Immature natural killer cell (primary cell): ENCODE measurements at places on chromosomes 2 and 18. TPM values are rescaled to one million over a fixed set of nuclear protein-coding genes. Genes with fewer than 3 reads are reported as not detected.

The AOX1 gene
- not detected for polyA plus RNA-seq

The ACMSD gene
- not detected for polyA plus RNA-seq

The BMP10 gene
- polyA plus RNA-seq = not detected

The RAB27B gene
- polyA plus RNA-seq = 8.1 TPM

DNA sequence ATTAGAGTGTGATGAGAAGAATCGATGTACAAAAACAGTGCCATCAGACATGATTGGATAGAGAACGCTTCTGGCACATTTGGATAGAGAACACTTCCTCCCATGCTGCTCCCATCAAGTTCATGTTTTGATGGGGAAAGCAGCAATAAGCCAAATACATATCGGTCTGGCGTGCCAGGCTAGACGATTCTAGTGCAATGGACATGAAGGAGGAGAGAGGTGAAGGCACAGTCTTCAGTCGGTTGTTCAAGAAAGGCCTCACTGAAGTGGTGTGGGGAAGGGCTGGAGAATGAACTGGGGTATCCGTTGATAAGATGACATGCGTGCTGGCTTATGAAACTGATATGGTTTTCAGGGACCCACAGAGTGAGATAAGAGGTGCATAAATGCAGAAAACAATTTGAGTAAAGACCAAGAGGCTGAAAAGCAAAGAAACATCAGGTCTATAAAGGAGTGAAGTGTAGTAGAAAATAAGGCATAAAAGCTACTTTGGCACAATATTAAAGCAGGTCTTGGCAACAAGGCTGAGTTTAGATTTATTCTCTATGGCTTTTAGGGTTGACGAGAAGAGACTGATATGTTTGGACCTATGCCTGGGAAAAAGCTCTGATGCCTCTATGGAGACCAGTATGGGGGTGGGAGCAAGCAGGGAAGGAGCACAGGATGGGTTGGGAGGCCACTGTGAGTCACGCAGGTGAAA, 117.6 kb upstream of the PIEZO2 start:
- H3K4me3 ChIP-seq = no peak overlapping the region
- H3K36me3 ChIP-seq = no peaks in the 10 kb centered on the region
- no peak overlapping the region for H3K27ac ChIP-seq
- peaks cover 2% of the 10 kb centered on the region for H3K27me3 ChIP-seq
- DNase-seq = no peak

DNA sequence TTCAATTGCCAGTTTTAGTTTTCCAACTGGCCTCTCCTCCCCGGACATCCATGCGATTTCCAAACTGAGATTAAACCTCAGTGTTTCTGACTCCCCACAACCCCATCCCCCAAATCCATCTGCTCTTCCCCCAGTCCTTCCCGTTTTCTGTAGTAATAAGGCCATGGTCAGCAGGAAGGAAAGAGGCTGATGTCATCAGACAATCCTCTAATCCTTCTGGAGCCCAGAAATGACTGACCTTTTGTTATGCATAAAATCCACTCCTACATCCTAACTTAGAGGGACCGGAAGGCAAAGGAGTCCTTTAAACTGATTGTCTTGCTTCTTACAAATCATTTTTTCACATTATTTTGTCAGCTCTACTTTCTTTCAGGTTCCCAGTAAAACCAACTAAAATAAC, 155.8 kb downstream of the INO80D start:
- H3K4me1 ChIP-seq = peaks cover 5% of the 10 kb centered on the region
- H3K36me3 ChIP-seq = no peaks in the 10 kb centered on the region
- H3K27me3 ChIP-seq = peaks cover 12% of the 10 kb centered on the region

- H3K36me3 ChIP-seq = no peaks in the 10 kb centered on the region
- DNase-seq = no peak
- H3K4me3 ChIP-seq = no peak overlapping the region
- H3K27me3 ChIP-seq = peaks cover 5% of the 10 kb centered on the region
- no peak overlapping the region for H3K27ac ChIP-seq
- H3K4me1 ChIP-seq = no peaks in the 10 kb centered on the region
These were observed 40.9 kb downstream of the GATA6 start for GRCh38 chr18:22210311-22210754.

DNA sequence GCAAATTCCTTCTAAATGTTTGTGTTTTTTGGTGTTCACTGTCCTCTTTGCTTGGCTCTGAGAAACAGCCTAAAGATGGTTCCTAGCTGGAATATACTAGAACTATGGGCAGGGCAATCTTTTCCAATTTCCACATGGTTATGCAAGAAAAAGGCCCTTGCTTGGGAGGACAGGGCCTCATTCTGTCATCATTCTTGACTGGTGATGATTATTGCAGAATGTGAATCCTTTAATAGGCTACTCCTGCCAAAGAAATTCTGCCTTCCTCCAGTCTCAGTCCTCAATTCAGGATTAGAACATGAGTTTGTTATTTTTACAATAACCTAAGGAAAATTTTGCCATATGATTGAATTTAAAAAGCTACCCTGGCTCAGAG, 218.7 kb downstream of the HNMT start:
- H3K4me3 ChIP-seq = no peak overlapping the region
- DNase-seq = no peak
- H3K4me1 ChIP-seq = no peaks in the 10 kb centered on the region
- no peak overlapping the region for H3K27ac ChIP-seq
- H3K27me3 ChIP-seq = peaks cover 4% of the 10 kb centered on the region
- no peaks in the 10 kb centered on the region for H3K36me3 ChIP-seq

DNA sequence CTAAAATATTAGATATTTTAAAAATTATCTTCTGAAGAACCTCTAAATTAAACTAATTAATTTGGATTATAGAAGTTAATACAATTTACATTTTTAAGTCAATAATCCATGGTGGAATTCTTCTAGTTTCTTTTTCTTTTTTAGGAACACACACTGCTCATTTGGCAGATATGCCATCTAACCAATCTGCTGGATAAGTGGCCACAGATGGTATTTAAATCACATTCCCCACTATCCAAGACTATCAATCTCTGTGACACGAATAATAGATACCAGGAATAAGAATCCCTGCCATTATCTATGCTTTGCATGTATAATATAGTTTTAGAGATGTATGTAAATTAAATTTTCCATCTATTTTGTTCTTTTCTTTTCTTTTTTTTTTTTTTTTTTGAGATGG, 58.5 kb downstream of the CABYR start:
- H3K4me3 ChIP-seq = no peak overlapping the region
- H3K27me3 ChIP-seq = peaks cover 13% of the 10 kb centered on the region
- H3K4me1 ChIP-seq = no peaks in the 10 kb centered on the region
- no peak for DNase-seq
- H3K36me3 ChIP-seq = no peaks in the 10 kb centered on the region
- no peak overlapping the region for H3K27ac ChIP-seq

DNA sequence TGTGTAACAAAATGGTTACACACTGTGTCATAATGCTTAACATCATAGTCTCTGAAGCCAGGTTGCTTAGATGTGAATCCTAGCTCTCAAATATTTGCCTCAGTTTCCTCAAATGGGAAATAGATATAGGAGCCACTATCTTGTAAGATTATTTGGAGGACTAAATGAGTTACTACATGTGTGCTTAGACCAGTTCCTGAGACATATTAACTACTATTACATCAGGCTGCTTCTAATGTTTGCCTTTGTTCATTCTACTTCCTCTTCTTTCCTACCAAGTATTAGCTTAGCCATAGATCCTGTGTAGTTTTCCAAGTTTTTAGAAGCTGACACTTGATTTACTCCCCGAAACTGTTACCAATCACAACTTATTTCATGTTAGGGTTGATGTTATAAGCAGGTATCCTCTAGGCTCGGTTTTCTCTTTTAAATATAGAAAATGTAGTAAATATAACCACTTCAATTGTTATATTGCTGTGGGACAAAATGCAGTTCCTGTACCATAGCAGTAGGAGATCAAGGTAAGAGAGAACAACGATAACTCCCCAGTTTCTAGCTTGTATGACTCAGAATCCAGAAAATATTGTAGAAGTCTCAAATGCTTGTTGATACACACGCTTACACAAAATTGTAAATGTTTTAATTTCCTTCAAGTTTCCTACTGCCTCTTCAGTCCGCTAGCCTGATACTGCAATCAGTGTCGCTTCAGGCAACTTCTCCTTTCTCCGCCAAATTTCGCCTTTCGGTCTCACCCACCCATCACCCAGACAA, 751 bp upstream of the DNAJC10 start:
- H3K4me3 ChIP-seq = no peak overlapping the region
- no peak for DNase-seq
- H3K4me1 ChIP-seq = no peaks in the 10 kb centered on the region
- no peaks in the 10 kb centered on the region for H3K27me3 ChIP-seq
- H3K36me3 ChIP-seq = no peaks in the 10 kb centered on the region

GRCh38 chr2:113341191-113341869, 62.6 kb upstream of the PAX8 start:
- no peak for DNase-seq
- no peak overlapping the region for H3K27ac ChIP-seq
- H3K4me3 ChIP-seq = no peak overlapping the region
- H3K4me1 ChIP-seq = no peaks in the 10 kb centered on the region

- H3K27ac ChIP-seq = no peak overlapping the region
- H3K4me3 ChIP-seq = no peak overlapping the region
- no peak for DNase-seq
- H3K36me3 ChIP-seq = no peaks in the 10 kb centered on the region
These were observed 241.7 kb upstream of the DOK6 start for GRCh38 chr18:69158944-69159343.
